Stimulated activated CD4-positive, alpha-beta T cell treated with anti-CD3 and anti-CD28 coated beads, TNF-alpha, amount 100 ng/mL, for 48 hours (primary cell): ENCODE measurements at places on chromosomes 5 and 9.

GRCh38 chr9:105157171-105157583, 87.3 kb upstream of the SLC44A1 start:
- no peak for DNase-seq

DNA sequence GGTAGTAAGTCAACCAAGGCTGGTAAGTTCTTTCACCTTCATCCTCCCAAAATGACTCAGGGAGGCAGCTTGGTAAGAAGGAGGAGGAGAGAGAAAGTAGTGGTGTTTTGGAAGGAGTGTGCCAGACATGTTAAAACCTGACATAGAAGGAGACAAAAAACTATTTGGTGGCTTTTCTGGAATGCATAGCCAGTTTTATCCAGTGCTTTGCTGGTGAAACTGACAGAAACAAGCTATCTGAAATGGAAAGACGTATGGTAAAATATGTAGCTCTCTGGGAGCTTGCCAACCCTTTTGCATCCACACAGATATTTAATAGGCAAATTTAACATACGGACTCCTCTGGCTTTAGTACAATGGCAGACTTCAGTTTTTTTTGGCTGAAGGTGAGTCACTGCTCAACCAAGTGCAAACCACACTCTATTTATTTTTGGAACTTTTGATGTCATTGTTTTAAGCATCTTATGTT, 45.4 kb downstream of the RAB14 start:
- no peak for DNase-seq

DNA sequence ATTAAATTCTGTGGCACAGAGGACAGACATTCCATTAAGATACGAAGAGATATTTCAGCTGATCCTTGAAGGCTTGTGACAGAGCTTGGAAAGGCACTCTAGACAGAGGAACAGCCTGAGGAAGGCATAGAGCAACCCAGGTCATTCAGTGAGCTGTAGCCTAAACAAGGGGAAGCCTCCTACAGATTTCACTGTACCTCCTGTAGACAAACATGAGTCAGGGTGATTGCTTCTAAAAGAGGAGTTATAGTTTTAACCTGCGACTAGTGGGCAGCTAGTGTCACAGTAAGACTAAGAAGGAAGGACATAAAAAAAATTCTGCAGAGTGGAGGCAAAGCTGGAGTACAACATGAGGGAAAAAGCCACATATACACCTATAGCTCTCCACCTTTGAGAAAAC, 43.5 kb upstream of the ANKDD1B start:
- no peak for DNase-seq

- DNase-seq = no peak
Measured at GRCh38 chr9:77170991-77171699, 6.2 kb upstream of the VPS13A start.

DNA sequence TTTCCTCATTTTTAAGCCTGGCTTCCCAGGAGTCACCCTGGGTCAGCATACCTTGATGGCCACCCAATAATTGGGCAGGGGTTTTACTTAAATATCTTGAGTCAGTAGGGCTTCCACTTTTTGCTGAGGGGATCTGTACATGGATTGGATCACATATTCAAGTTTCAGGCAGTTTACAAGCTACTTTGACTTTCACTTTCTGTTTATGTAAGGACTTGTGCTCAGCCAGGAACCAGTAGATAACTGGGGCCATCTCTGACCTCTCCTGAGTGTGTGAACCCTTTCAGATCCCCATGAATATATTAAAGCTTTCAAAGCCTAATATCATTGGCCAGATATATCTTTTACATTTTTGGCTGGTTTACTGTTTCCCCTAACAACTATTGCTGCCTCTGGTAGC, 45.1 kb downstream of the SLCO6A1 start:
- no peak for DNase-seq

- no peak for DNase-seq
Measured at GRCh38 chr9:1460143-1460769, 410.1 kb downstream of the DMRT2 start.

GRCh38 chr5:151028717-151029116, 8.3 kb downstream of the GPX3 start:
- no peak for DNase-seq

GRCh38 chr5:177600508-177601018, 631 bp downstream of the B4GALT7 start:
- DNase-seq = no peak

DNA sequence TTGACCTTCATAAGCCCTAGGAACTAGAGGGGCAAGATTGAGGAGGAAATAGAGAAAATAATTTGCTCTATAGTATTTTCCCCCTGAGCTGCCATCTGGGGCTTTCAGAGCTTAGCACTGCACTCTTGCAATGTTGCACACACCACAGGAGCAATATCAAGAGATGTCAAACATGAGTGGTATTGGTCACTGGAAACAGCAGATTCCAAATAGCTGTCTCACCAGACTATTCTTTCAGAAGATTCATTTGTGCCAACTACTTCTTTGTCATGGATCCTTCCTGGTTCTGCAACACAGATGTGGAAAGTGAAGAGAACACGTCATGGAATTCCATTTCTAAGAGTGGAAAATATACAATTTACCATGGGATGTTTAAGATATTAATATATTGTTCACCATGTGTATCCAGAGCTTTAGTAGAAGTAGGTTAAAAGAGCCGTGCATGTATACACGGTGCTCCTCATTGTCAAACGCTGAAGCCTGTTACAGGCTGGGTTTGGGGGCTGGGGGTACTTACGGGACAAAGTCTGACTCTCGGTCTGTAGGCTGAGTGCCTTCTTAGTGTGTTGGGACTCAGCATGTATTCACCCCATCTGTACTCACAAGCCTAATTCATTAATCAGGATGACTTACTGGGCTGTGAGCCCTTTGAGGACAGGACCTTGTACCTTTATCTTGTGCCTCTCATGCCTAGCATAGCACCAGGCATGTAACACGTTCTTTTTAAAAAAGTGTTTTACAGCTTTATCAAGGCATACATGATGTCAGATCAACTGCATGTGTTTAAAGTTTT, 31.4 kb upstream of the GDNF start:
- DNase-seq = no peak

- DNase-seq = no peak
Measured at GRCh38 chr5:137938751-137939143, 49.5 kb downstream of the PKD2L2 start.

GRCh38 chr9:2790466-2790865, 53.4 kb downstream of the PUM3 start:
- no peak for DNase-seq

GRCh38 chr9:3058409-3058808, 214.5 kb upstream of the PUM3 start:
- no peak for DNase-seq

DNA sequence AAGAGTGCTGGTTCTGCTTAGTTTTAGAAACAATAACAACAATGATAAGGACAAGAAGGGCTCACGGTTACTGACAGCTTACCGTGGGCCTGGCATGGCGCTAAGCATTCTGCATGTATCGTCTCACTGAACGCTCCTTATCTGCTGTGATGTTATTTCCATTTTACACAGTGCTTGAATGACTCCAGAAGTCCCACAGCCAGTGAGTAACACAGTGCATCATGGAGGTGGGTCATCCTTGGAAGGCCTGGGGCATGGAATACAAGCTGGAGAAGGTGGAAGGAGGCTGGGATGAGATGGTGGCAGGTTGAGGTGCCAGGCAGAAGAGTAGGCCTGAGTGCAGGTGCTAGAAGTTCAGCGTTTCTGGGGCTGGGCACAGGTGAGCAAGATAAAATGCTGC, 36.5 kb upstream of the FAT2 start:
- DNase-seq = no peak

- DNase-seq = no peak
Measured at GRCh38 chr9:2215921-2216441, 200.8 kb downstream of the SMARCA2 start.

DNA sequence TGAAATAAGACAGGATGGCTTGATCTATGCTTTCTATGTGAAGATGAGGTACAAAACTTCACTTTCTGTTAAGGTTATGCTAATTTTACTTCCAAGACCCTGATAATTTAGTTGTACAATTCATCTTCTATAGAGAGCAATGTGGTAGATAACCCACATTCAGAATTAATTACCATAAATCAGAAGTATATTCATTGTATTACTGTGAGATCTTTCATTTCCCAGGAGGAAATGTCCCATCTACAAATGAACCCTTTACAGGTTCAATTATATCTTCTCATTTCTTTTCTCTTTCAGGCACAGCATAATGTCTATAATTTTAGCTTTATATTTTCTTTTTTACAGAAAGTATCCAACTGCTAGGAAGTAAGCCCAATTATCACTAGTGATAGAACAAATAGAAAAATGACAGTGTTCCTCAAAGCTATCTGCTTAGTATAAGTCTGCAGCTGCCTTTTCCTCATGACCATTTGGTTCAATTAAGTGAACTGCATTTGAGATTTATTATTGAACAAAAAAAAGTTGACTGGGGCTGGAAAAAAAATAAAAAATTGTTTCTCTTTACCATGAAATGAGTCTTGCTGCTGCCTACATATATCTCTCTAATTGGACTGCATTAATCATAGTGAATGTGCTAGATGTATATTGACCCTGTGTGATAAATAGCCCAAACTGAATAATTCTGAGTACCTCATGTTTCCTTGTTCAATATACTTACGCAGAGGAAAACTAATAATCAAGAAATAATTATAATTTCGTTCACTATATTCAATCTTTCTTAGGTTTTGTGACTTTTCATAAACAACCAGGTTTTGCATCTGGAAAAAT, 1329.4 kb downstream of the PTPRD start:
- DNase-seq = no peak

- DNase-seq = no peak
Measured at GRCh38 chr9:114273461-114273881, 49.4 kb upstream of the ORM1 start.

- no peak for DNase-seq
Measured at GRCh38 chr5:67160985-67161384, 35.6 kb downstream of the CD180 start.

GRCh38 chr9:1154739-1155138, 104.6 kb downstream of the DMRT2 start:
- DNase-seq = no peak

- no peak for DNase-seq
Measured at GRCh38 chr5:143781993-143782520, 29.9 kb upstream of the HMHB1 start.

DNA sequence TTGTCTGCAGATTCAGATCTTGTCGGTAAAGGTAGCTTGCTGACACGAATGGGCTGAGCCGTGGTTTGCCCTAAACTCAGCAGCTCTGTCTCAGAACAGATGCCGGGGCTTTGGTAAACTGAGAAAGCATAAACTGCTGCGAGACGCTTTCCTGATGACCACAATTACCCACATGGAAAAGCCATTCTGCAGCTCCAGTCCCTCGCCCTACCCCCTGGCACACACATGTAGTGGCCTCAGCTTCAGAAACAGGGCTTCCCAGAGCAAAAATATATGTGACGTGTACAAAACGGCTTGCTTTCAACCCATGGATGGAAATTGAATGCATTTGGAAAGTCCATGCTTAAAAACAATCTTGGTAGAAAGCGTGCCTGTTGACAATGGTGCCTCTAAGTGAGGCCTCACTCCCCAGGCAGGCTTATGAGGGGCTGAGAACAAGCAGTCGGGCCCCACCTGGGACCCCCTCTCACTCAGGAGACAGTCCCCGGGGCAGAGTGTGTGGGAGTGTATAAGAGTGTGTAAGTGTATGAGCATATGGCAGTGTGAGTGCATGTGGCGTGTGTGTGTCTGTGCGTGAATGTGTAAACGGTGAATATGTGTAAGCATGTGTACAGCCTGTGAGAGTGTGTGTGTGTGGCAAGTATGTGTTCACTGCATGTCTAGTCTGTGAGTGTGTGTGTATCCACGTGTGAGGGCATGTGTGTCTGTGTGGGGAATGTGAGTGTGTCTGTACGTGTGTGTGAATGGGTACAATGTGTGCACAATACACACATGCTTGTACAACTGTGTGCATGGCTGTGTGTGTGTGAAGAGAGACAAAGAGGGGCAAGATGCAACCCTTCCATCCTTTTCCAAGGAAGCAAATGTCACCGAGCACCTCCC, 88.2 kb upstream of the SMIM23 start:
- no peak for DNase-seq

- DNase-seq = no peak
Measured at GRCh38 chr5:145407300-145408047, 427.7 kb downstream of the PRELID2 start.

- DNase-seq = no peak
Measured at GRCh38 chr9:129318121-129319075, 140.3 kb upstream of the IER5L start.

- DNase-seq = no peak
Measured at GRCh38 chr5:52947851-52948250, 41.3 kb upstream of the ITGA2 start.

- DNase-seq = no peak
Measured at GRCh38 chr9:105690742-105691141, 3.6 kb upstream of the TMEM38B start.

DNA sequence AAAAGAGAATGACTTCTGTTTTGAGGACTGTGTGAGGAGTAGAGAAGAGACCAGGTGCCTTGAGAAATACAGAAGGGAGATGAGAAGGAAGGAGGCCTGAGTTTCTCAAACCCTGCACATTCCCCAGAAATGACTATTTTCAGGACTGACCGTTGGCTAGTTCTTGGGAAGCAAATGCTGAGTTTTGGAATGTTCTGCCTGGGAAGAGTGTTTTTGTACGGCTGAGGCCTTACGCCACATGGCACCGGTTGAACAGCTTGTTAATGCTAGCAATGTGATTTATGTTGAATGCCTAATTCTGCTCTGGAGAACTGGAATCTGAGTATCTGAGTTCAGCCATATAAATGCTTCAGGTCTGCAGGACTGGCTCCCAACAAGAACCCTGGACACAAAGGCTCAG, 152.7 kb upstream of the ADAMTS16 start:
- DNase-seq = no peak

GRCh38 chr5:95823738-95824609, 1.4 kb upstream of the GLRX start:
- DNase-seq = no peak

GRCh38 chr9:126443144-126443543, 116.5 kb downstream of the MVB12B start:
- DNase-seq = no peak

DNA sequence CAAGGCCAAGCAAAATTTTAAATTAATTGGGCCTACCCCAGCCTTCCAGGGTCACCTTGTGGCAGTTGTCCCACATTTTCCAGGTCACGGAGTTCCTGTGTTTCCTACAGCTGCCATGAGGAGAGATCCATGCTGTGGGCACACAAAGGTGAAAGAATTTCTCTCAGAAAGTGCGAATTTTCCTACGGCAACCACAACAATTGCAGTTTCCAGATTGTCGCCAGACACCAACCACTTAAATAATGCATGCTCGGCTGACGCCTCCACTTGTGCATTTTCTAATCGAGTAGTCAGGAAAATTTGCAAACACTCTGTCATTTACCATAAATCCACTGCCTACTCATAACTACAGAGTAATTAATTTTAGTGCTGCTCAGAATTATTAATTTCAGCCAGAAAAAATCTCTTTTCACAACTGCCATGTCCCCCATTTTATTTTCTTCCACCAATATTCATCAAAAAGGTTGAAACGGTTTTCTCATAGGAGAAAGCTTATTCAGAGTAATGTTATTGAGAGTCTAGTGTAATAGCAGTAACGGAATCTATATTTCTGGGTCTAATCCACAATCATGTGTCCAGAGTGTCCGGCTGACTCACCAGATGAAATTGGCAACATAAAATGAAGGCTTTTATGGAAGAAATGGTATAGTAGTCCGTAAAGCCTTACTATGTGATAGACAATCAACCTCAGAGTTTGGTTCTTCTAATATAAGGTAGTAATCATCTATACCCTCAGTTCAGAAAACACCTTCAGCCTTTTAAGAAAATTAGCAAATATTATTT, 389.8 kb downstream of the NR2F1-AS1 start:
- DNase-seq = no peak
